Mesothelial cell of epicardium (in vitro differentiated cells): ENCODE measurements at places on chromosomes 7 and 10. TPM values are rescaled to one million over a fixed set of nuclear protein-coding genes. Genes with fewer than 3 reads are reported as not detected.

Gene MSS51
- 4.9 to 5.6 TPM (median 5.0 TPM) in 3 replicates for total RNA-seq

Gene TUBAL3
- total RNA-seq = 0.11 to 0.22 TPM in 2 of 3 replicates, not detected in the other

Gene CROT
- 20.5 to 20.7 TPM (median 20.6 TPM) in 3 replicates for total RNA-seq

Gene CCDC7
- total RNA-seq = 11.1 to 12.7 TPM (median 12.6 TPM) in 3 replicates

Gene EN2
- total RNA-seq = not detected in 3 replicates

Gene ACBD7
- 2.1 to 3.1 TPM (median 2.4 TPM) in 3 replicates for total RNA-seq

Gene WDR11
- 71.4 to 76.0 TPM (median 73.1 TPM) in 3 replicates for total RNA-seq

Gene CCZ1B
- 64.1 to 76.5 TPM (median 68.1 TPM) in 3 replicates for total RNA-seq

Gene NPFFR1
- 0.11 to 0.14 TPM (median 0.13 TPM) in 3 replicates for total RNA-seq

Gene LRIT1
- total RNA-seq = not detected in 3 replicates

Gene HMX2
- not detected in 3 replicates for total RNA-seq

Gene PIP
- not detected in 3 replicates for total RNA-seq

Gene APBB1IP
- 0.20 to 0.22 TPM in 2 of 3 replicates, not detected in the other for total RNA-seq

Gene NPY
- not detected in 3 replicates for total RNA-seq

Gene CLCN1
- total RNA-seq = 0.07 to 0.16 TPM (median 0.11 TPM) in 3 replicates

Gene ADARB2
- total RNA-seq = 0.29 to 0.38 TPM (median 0.32 TPM) in 3 replicates

Gene UROS
- 63.2 to 65.7 TPM (median 64.0 TPM) in 3 replicates for total RNA-seq

Gene PRPS1L1
- total RNA-seq = not detected in 3 replicates

Gene TACC2
- 25.5 to 30.3 TPM (median 27.7 TPM) in 3 replicates for total RNA-seq

Gene NEUROG3
- total RNA-seq = not detected in 3 replicates
